NCI-H2081 treated with DMSO at 0.1 percent for 48 hours (cell line): ENCODE measurements at places on chromosomes 2 and 18.

DNA sequence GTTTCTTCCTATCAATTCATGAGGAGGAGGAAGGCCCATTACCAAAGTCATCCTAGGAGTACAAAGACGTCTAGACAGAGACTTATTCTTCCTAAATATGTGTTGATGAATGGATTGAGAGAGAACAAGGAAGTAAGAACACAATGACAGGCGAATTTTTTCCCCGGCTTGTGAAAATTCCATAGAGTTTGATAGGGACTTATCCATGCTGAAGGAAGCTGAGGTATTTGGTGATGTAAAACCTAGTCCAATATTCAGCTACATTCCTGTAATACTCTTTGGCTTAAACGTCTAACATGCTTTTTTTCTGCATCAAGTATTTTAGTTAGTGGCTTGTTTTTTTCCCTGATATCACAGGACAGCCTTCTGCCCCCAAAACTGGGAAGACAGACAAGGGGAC, 121.9 kb upstream of the MYT1L start:
- DNase-seq = no peak

DNA sequence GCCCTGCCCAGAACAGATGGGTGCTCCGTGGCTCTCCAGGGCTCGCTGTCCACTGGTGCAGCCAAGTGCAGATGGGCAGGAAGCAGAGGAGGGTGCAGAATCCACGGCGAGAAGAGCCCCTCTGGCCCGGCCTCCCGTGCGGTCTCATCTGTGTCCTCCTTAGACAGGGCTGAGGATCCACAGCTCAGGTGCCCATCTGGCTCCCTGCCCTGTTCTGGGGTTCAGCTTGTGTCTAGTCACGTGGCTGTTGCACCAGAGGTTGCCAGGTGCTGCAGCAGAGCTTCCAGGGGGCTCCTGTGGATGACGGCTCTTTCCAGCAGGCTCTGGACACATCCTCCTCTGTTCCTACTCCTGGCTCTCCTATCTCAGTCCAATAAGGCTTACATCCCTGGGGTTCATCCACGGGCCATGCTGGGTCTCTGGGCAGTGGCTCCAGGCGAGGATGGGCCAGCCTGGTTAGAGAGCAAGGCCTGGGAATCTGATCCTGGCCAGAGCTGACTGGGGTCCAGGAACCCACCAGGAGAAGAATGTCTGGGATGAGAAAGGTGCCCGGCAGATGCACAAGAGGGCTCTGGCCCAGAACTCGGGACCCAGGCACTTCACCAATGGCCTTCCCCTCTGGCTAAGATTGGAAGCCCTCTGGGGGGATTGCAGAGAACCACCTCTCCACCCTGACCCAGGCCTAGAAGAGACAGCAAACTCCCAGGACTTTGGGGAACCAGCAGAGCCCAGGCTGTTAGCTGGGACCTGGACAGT, 116.3 kb upstream of the ID2 start:
- no peak for DNase-seq

DNA sequence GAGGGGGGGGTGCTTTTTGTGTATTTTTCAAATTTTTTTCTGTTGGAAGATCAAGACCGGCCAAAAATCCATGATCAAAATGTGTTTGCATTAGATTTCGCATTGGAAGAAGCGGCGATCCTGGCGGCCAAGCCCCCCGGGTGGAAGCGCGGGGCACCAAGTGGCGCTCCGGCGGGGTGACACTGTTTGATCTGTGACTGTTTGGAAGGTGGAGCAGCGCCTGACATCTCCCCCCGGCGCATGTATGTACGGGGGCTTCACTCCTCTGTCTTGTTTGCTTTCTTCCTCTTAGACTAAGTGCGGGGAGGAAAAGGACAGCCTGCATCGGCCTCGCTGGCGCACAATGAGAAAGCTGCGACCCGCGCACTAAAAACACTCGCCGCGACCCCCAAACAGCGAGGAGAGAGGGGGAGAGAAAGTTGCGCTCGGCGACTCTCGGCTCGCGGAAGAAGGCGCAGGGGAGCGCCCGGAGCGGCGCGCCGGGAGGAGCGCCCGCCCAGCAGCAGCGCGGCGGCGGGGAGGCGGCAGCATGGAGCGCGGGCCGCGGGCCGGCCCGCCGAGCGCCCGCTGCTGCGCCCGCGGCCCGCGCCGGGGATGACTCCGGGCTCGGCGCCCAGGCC, 515 bp downstream of the TSHZ1 start:
- DNase-seq = no peak

DNA sequence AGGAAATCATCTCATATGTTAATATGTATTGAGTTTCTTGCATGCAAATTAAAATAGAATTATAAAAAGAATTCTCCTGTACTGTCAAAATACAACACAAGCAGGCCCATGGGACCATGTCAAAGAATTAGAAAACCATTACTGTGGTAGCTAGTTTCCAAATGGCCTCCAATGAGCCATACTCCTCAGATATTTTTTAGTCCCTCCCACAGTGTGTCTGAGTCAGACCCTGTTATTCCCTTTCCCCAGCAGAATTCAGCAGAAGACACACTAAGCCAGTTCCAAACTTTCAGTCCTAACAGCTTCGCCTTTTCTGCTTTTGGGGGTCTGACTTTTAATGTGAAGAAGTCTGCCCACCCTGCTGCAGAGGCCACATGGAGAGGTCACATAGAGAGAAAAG, 86.7 kb downstream of the FIGN start:
- DNase-seq = no peak

GRCh38 chr2:84297155-84297554, 161.9 kb downstream of the SUCLG1 start:
- no peak for DNase-seq

- DNase-seq = no peak
Observed at GRCh38 chr2:37356299-37356698, 11.9 kb downstream of the QPCT start.

GRCh38 chr2:67825476-67825875, 237.3 kb downstream of the C1D start:
- no peak for DNase-seq
